ENCODE measurements at places on chromosomes 2 and 18. TPM values are rescaled to one million over a fixed set of nuclear protein-coding genes. Genes with fewer than 3 reads are reported as not detected.

COL4A4 gene
- total RNA-seq = 3.1 TPM

DUSP19 gene
- total RNA-seq = 0.25 TPM

WDR35 gene
- total RNA-seq = 18.3 TPM

DSC3 gene
- total RNA-seq = 1.2 TPM

NR4A2 gene
- 2.4 TPM for total RNA-seq

NT5DC4 gene
- not detected for total RNA-seq

XIRP2 gene
- not detected for total RNA-seq

HOXD10 gene
- 5.5 TPM for total RNA-seq

FKBP1B gene
- 10.1 TPM for total RNA-seq

FNDC4 gene
- total RNA-seq = 4.1 TPM

REG3A gene
- total RNA-seq = not detected

ASPRV1 gene
- total RNA-seq = 0.10 TPM

KCNG2 gene
- total RNA-seq = not detected

MARCO gene
- total RNA-seq = not detected

SERPINB3 gene
- total RNA-seq = not detected

ZNF512 gene
- total RNA-seq = 19.4 TPM

RTP5 gene
- not detected for total RNA-seq

LBX2 gene
- total RNA-seq = 2.9 TPM

SLC8A1 gene
- 0.41 TPM for total RNA-seq

CYB5A gene
- total RNA-seq = 171 TPM

RBKS gene
- total RNA-seq = 8.1 TPM

CHRND gene
- not detected for total RNA-seq

SALL3 gene
- not detected for total RNA-seq

GNLY gene
- not detected for total RNA-seq

PXDN gene
- 15.5 TPM for total RNA-seq

ANAPC1 gene
- 31.8 TPM for total RNA-seq

LAMA3 gene
- total RNA-seq = 51.0 TPM

SLC14A1 gene
- not detected for total RNA-seq

SLC11A1 gene
- 0.20 TPM for total RNA-seq

ST8SIA3 gene
- not detected for total RNA-seq

INPP5D gene
- 0.60 TPM for total RNA-seq

IER3IP1 gene
- total RNA-seq = 17.5 TPM

IL18R1 gene
- total RNA-seq = 0.72 TPM

BCL11A gene
- not detected for total RNA-seq

SGPP2 gene
- total RNA-seq = 0.46 TPM

KCNF1 gene
- total RNA-seq = 43.9 TPM

RNPEPL1 gene
- 58.6 TPM for total RNA-seq

MEP1B gene
- total RNA-seq = not detected

DAW1 gene
- 3.8 TPM for total RNA-seq

NDC80 gene
- total RNA-seq = 17.2 TPM

EPB41L3 gene
- 0.52 TPM for total RNA-seq

GPR45 gene
- total RNA-seq = not detected

HTR2B gene
- not detected for total RNA-seq

GATA6 gene
- total RNA-seq = 1.6 TPM

TSPYL6 gene
- total RNA-seq = not detected

CNRIP1 gene
- total RNA-seq = 2.3 TPM

LONRF2 gene
- 3.0 TPM for total RNA-seq

ODC1 gene
- total RNA-seq = 132 TPM

NBAS gene
- total RNA-seq = 14.9 TPM

OR6B2 gene
- not detected for total RNA-seq

ACADL gene
- total RNA-seq = not detected

HRH4 gene
- total RNA-seq = not detected

KCNS3 gene
- 1.1 TPM for total RNA-seq

SLC38A11 gene
- not detected for total RNA-seq

ARHGAP15 gene
- total RNA-seq = not detected

TDRD15 gene
- total RNA-seq = not detected

All from A549 treated with ZK216348 at 1 μM for 4 hours (cell line).